Glomerular endothelial cell (primary cell): ENCODE measurements at places on chromosomes 5 and 9. TPM values are rescaled to one million over a fixed set of nuclear protein-coding genes. Genes with fewer than 3 reads are reported as not detected.

Gene CKMT2
- total RNA-seq: 0.34 TPM in 1 of 2 replicates, not detected in the other

Gene LCN10
- not detected in 2 replicates for total RNA-seq

Gene ESM1
- total RNA-seq: 188 and 285 TPM in 2 replicates

Gene SIGMAR1
- 105 and 134 TPM in 2 replicates for total RNA-seq

Gene RAB3C
- 1.4 and 4.2 TPM in 2 replicates for total RNA-seq

Gene HRH2
- total RNA-seq: 0.06 TPM in 1 of 2 replicates, not detected in the other

Gene PCDHGA3
- 1.6 and 4.0 TPM in 2 replicates for total RNA-seq

Gene FLT4
- total RNA-seq: 97.3 and 203 TPM in 2 replicates

Gene MEIKIN
- not detected in 2 replicates for total RNA-seq

GRCh38 chr9:34796924-34797323 is 87.0 kb upstream of the CCL21 start:
- no peak for DNase-seq

- no peak for DNase-seq
These were observed 7.7 kb upstream of the TSLP start for GRCh38 chr5:111063709-111064322.

DNA sequence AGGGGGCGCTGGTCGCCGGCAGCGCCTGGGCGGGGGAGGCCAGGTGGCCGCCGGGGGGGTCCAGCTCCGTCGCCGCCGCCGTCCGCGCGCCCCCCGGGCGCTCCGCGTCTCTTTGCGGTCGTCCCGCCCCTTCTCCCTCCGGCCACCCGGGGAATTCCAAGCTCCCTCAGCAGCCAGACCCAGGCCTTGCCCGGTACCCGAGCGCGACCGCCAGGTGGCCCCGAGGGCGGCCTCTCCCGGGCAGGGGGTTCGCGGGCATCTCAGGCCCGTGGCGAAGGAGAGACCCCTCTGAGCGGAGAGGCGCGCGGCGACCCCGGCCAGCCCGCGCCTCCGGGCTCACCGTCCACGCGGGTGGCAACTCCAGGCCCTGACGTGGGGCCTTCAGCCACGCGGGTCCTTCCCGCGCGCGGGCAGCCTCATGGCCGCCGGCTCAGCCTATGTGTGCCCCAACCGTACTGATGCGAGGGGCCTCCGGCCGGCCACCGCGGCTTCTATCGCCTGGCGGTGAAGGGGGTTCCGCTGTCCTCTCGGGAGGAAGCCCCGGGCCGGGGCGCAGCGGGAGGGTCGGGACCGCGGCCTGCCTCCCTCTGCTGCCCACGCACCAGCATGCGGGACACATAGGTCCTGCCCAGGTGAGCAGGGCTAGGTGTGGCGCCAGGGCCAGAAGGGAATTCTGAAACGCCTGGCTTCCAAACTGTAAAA is 529 bp upstream of the NRARP start:
- no peak for DNase-seq

- DNase-seq: no peak
These were observed 51.5 kb downstream of the PCDH1 start for GRCh38 chr5:141826674-141827073.

DNA sequence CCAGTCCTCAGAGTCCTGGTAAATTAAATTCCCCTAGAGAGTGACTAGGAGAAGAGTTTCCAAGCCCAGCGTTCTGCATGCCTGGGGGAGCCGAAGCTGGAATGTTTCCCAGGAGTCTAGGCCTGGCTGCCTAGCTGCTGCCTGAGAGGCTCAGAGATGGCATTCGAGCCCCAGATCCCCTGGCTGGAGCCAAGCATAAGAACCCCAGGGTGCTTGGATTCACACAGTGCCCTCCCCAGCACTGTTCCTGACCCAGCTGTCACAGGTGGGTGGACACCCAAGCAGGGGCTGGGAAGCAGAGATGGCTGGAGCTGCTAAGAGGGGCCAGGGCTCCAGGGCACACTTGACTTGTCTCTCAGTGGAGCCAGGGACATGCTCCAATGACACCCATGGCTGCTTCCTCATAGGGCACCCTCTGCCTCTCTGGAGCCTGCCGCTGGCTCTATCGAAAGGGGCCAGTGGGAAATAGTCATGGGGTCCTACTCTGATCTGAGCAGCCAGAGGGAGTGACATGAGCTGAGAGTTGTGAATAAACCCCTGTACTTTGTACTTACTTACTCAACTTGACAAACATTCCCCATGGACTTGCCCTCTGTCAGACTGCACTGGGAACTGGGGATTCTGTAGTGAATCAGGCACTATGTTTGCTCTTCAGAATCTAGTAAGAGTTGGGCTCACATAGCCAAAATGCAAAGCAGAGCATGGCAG is 62.6 kb upstream of the XPA start:
- no peak for DNase-seq

- DNase-seq: no peak
These were observed 102.2 kb upstream of the PRR16 start for GRCh38 chr5:120361941-120362340.

DNA sequence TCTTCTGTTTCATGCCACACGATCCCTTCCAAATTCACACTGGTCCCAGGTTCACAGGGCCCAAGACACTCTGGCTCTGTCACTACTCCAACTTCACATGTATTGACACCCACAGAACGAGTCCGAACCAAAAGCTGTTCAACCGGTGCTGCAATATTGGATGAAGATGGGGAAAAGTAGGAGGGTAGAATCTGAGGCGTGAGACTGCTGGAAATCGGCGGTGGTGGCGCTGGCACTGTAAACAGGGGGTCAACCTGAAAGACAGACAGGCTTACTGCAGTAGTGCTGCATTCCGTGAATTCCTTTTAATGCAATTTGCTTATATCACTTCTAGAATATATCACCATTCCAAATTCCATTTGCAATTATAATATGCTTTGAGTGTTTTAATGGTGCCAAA is 45.4 kb downstream of the ZNF608 start:
- DNase-seq: no peak

- DNase-seq: no peak
These were observed 446.2 kb downstream of the SEMA5A start for GRCh38 chr5:9099689-9100088.

DNA sequence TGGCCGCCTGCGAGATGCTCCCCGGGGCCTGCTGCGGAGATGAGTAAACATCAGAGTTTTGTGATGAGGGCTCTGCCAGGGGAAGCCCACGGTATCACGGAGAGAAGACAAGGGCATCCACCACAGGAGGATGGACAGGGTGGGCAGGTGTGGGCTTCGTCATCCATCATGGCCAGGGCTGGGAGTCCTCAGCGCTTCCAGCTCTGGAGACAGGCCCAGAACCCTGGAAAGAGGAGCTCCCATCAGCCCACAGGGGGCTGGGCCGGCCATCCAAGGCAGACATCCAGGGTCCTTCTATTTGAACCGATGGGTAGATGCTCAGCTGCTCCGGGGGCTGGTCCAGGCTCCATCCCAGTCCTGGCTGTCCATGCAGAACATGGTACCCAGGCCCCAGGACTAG is 22.1 kb upstream of the FCN1 start:
- DNase-seq: no peak

DNA sequence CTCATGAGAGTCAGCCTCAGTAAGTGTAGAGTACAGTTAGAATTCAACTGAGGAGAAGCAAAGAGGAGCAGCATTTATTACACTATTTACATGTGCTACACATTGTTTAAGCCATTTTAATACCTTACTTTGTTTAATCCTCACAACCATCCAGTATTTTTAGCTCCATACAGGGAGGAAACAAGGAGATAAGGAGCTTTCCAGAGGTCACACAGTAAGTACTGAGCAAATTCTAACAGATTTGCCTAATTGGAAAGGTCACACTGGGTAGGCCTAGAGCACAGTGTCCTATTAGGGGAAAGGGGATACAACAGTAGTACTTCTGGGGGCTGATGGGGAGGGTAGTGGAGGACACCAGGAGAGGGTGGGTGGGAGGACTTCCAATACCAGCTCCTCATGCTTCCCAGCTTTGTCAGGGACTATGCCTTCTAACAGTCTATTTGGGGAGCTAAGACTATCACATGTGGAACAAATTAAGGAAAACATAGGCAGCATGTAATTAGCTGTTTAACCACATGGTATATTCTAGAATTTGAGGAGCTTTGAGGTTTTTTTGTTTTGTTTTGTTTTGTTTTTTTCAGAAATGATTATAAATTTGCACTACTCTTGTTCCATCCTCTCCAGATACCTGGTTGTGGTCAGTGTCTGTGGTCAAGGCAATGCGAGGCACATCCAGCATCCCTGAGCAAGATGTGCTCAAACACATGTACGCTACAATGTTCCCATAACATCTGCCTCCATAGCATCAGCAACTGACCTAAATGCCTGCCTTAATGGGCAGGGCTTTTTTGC is 96.0 kb upstream of the SLC12A2 start:
- DNase-seq: no peak

GRCh38 chr9:114006155-114006550 is 71.9 kb downstream of the AMBP start:
- DNase-seq: no peak

GRCh38 chr9:77236693-77237092 is 59.4 kb downstream of the VPS13A start:
- DNase-seq: no peak

GRCh38 chr9:89379508-89380115 is 61.3 kb downstream of the SECISBP2 start:
- no peak for DNase-seq

- DNase-seq: no peak
These were observed 524.7 kb downstream of the SPATA31D1 start for GRCh38 chr9:82513242-82513751.

- DNase-seq: no peak
These were observed 23.6 kb downstream of the PCDHGC5 start for GRCh38 chr5:141512390-141512910.

DNA sequence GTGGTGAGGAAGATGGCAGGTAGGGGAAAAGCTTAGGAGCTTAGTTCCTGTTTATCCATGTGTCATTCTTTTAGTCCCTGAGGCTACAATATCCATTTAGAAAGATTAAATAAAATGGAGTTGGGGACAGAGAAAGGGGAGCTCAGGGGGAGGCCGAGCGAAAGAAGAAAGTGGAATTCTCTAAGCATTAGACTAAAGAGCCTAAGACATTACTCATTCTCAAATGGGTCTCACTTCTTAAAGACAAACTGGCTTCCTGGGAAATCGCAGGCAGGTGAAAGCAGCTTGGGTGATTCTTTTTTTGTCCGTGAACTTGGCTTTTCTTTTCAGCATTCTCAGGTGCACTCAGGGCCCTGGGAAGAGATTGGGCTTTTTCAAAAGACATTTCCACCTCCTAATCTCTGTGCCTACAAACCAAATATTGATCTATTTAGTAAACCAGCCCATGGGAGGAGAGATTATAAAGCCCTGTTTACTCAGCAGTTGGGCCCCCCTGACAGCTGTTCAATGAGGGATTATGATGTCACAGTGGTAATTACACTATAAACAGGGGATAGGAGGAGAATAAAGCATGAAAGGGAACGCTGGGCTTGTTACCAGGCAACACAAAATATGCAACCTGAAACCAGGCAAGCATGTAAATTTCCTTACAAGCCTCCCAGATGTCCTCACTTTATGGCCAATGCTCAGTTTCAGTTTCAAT is 584.0 kb downstream of the ACTL7B start:
- no peak for DNase-seq

- peak; percentile 29 for DNase-seq
These were observed 36.2 kb downstream of the FBXL17 start for GRCh38 chr5:108345541-108346171.

DNA sequence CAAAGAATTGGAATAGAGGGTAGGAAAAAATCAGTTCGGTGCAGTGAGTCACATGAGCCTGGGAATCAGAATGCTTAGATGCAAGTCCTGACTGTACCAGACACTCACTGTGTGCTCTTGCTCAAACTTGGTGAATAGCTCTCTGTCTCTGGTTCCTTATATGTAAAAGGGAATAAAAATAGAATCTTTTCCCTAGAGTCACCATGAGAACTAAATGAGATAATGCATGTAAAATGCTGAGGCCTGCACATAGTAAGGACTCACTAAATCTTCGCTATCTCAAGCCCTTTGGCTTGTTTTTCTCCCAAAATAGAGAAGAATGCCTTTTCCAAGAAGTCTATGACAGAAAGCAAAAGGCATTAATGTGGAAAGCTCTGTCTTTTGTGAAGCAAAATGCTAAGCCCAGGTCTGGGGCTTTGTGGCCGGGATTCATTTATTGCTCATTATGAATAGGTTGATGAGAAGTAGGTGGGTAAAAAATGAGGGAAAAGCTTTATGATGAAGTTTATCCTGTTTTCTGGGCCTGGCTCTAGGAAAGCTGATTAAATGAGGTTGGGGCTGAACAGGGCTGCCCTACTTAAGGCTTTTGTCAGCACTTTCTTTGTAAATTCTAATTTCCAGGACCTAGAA is 483.3 kb downstream of the DMAC1 start:
- no peak for DNase-seq

DNA sequence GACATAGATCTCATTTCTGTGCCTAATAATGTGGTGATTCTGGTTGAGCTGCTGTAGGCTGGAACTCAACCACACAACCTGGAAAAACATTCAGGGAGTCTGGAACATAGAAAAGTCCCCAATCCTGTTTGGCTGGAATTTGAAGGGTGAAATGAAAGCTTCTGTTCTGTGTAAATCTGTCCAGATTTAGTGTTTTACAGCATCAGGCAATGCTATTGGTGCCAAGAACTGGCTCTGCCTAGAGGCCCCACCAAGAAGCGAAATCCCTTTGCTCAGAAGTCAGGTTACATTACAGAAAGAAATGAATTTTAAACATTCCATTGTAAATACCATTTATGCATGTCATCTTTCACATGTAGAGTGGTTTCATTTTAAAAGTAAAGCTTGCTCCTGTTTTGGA is 56.3 kb downstream of the TMEM174 start:
- DNase-seq: no peak

- DNase-seq: no peak
These were observed 21.5 kb downstream of the TPPP start for GRCh38 chr5:671459-672328.

- no peak for DNase-seq
These were observed 19.6 kb downstream of the RMI1 start for GRCh38 chr9:84000186-84000585.

DNA sequence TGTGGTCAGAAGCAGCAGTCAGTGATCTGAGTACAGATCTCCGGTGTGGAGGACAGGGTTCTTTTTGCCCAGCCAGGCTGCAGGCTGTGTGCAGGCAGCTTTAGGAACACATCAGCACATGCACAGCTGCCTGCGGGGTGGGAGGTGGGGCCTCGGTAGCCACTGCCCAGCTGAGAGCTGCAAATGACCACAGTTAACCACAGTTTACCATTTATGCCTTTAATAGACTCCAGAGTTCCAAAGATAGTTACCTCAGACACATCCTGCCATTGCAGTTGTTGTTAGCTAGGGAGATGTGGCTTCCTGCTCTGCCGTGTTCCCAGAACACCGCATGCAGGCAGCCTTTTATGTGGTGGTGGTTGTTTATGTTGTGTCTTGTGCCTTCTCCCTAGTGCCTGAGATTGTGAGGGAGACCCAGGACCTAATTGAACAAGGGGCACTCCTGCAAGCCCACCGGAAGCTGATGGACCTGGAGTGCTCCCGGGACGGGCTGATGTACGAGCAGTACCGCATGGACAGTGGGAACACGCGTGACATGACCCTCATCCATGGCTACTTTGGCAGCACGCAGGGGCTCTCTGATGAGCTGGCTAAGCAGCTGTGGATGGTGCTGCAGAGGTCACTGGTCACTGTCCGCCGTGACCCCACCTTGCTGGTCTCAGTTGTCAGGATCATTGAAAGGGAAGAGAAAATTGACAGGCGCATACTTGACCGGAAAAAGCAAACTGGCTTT is 10.2 kb downstream of the EXOC3 start:
- no peak for DNase-seq
